ENCODE measurements at places on chromosomes 7 and 10.
A peak's percentile ranks its signal among the peaks of the same experiment; 100 is the strongest.

DNA sequence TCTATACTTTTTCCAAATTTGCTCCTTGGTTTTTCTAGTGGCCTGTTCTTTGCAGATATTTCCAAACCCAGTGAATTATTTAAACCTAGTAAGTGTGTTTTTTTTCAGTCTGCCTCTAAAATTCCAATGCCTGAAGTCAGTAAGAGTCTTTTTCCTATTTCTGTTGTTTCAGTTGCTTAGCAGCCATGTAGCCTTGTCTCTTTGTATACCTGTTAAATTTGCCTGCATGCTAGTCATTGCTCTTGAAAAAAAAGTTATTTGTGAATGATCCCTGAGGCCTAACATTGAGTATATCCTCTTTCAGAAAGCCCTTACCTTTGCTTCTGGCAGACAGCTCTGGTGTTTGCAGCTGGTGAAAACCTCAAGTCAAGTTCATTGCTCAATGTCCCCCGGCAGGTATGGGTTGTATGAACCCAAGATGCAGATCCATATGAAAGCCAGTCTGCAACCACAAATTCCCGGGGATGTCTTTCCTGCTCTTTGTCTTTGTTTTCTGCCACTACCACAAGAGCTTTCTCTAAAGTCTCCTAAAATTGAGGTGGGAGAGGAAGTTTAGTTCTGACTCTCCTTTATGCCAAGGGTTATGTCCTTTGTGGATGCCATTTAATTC, 35.7 kb downstream of the CH25H start:
- no peak for DNase-seq

- no peak for DNase-seq
These were observed 4.6 kb downstream of the SH2B2 start for GRCh38 chr7:102291056-102291915.

GRCh38 chr10:28669227-28670173, 7.8 kb upstream of the BAMBI start:
- DNase-seq: peak; percentile 38

- DNase-seq: no peak
These were observed 549.0 kb upstream of the LRRN3 start for GRCh38 chr7:110541962-110542361.

- DNase-seq: no peak
These were observed 31.2 kb upstream of the GPR37 start for GRCh38 chr7:124796771-124797170.

GRCh38 chr7:41928781-41929180, 225.9 kb upstream of the INHBA start:
- no peak for DNase-seq

DNA sequence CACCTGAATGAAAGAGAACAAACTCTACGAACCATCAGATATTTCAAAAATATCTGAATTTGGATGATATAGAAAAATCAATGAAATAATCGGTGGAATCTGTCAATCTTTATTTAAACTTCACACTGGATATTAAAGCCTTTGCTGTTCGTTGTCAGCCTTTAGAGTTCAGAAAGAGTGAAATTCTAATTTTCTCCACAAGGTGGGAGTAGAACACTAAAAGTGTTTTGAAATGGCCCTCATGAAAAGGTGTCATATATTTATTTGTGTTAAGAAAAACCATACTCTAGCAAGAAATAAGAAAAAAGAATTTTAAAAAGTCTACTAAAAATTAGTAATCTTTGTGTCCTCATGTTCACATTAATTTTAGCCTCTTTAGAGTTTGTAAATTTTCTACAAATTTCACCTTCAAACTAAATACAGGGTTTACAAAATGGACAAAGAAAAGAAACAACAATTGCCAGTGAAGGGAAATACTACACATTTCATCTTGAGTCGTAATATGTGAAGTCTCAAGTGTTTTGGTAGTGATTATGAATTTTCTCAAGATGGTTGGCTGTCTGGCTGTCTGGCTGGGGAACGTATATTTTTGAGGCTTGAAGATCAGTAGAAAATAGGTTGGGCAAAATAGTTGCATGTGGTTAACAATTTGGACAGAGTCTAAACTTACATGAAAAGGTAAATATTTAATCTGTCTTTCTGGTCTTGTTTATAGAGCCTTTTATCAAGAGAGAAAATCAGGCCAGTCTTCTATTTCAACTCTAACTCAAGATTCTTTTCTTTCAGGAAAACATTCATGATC, 43.7 kb downstream of the DNAJB9 start:
- peak; percentile 35 for DNase-seq

DNA sequence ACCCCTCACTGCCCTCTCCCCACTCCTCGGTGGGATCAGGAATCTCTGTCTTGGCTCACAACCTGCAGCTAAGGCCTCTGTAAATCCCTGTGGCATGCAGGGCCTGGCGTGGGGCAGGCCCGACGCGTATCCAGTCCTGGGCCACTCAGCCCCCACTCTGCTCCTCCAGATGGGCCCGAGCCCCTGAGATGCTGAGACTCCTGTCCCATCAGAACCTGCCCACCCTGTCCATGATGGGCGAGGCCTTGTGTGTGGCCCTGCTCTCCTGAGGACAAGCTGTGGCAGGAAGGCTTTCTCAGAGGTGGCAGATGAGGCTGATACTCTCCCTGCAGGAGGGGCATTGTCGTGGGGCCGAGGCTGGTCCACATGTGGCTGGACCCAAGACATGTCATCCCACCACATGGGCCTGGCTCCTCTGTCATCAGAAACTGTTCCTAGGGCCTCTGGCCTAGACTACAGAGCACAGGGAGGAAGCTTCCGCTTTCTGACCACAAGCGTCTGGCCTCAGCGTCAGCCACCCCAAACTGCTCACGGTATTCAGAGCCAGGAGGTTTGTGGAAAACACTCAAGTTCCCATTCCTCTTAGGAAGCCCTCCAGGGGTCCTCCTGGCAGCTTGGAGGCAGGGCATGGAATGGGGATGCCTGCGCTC, 6.0 kb downstream of the ALOX5 start:
- DNase-seq: no peak

GRCh38 chr7:23539494-23539907, 7.7 kb upstream of the TRA2A start:
- DNase-seq: no peak

Measured in NCI-H146 (cell line).